ENCODE measurements at places on chromosomes 12 and 14.
A peak's percentile ranks its signal among the peaks of the same experiment; 100 is the strongest.

DNA sequence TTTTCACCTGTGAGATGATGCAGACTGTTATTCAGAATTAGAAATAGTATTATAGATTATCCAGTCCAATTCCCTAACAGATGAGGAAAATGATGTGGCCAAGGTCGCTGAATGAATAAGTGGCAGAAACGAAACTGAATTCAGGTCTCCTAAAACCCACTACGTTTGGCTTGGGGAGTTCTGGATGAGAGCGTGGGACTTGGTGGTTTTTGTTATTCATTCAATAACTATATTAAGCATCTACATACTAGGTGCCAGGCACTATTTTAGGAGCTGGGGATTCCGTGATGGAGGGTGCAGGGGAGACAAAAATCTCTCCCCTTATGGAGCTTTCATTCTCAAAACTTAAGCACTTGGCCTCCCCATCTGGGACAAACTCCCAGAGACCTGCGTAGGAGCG, 813 bp upstream of the CCDC184 start:
- DNase-seq, result no peak

- no peak for DNase-seq
These were observed 82.3 kb downstream of the RIMBP2 start for GRCh38 chr12:130633771-130634170.

DNA sequence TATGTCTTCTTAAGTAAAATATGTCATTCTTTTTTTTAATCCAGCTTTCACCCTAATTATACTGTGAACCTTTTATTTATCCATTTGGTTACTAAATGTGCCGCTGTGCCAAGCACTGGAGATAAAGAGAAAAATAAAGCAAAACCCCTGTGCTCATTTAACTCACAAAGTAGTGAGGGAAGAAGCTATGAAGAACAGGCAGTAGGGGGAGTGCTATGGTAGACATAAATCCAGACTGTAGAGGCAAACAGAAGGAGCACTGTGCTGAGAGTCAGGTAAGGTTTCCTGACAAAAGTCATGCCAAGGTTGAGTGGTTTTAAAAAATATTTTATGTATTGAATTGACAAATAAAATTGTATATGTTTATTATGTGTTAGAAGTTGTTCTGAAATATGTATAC, 188.5 kb upstream of the SYT10 start:
- DNase-seq, result no peak

DNA sequence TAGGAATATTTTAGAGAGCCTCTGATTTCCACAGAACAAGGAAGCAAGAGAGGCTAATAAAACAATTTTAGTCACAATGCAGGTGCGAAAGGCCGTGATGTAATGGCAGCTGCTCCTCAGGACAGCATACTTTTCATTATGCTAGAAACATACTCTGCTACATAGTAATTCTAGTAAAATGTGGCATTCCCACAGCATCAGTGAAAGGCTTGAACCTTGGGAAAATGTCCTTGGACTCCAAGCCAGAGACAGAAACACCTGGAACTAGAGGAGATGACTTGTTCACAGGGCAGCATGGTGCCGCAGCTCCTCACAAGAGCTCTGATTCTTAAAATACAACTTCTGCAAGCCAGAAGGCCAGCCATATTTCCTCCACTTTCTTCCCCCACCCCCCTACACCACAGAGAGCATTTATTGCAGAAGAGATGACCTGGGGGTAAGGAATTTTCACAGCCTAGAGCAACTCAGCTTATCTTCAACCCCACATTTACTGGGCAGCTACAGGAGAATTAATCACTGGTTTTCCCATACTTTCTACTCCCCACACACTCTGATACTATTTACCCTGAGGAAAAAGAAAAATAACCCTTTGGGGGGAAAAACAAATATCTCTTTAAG, 15.8 kb downstream of the ABCC9 start:
- DNase-seq, result no peak

DNA sequence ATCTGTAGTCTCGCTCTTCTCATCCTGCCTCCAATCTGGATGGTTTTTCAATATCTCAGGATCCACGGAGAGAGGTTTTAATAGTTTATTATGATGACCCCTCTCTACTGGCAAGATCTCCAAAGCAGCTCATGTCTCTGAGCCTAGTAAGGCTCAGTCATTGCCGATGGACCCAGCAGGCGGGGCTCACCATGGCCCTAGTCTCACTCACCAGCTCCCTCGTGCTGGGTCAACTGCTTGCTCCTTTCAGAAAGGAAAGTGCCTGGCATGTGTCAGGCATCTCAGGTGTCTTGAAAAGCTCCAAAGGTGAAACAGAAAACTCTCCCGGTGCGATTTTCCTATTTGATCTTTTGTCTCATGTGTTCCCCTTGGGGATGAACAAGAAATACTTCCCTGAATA, 179.0 kb downstream of the CALM1 start:
- DNase-seq, result no peak

- DNase-seq, result no peak
These were observed 133.1 kb upstream of the NUDT4 start for GRCh38 chr12:93244514-93245077.

- no peak for DNase-seq
These were observed 33.7 kb downstream of the VWF start for GRCh38 chr12:6090803-6091202.

- DNase-seq, result no peak
These were observed 284.7 kb downstream of the DUSP6 start for GRCh38 chr12:89067421-89068187.

- no peak for DNase-seq
These were observed 56.2 kb downstream of the SLC15A4 start for GRCh38 chr12:128767518-128767917.

DNA sequence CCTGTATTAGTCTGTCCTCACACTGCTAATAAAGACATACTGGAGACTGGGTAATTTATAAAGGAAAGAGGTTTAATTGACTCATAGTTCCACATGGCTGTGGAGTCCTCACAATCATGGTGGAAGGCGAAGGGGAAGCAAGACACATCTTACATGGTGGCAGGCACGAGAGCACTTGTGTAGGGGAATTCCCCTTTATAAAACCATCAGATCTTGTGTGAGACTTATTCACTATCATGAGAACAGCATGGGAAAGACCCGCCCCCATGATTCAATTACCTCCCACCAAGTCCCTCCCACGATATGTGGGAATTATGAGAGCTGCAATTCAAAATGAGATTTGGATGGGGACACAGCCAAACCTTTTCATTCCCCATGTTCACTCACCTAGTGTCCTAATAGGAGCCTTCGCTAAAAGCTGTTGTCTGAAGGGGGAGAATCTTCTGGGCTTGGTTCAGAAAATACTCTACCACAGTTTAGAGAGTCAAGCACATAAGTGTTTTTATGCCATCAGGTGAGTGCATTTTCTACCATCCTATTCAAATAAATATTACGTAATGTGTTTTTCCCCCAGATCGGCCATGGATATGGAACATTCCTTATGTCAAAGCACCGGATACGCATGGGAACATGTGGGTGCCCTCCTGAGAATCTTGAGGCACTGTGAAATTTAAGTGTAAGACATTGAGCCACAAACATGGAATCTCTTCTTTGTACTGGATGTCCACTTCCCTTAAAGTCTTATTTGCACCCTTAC, 19.1 kb upstream of the KCNK13 start:
- no peak for DNase-seq

DNA sequence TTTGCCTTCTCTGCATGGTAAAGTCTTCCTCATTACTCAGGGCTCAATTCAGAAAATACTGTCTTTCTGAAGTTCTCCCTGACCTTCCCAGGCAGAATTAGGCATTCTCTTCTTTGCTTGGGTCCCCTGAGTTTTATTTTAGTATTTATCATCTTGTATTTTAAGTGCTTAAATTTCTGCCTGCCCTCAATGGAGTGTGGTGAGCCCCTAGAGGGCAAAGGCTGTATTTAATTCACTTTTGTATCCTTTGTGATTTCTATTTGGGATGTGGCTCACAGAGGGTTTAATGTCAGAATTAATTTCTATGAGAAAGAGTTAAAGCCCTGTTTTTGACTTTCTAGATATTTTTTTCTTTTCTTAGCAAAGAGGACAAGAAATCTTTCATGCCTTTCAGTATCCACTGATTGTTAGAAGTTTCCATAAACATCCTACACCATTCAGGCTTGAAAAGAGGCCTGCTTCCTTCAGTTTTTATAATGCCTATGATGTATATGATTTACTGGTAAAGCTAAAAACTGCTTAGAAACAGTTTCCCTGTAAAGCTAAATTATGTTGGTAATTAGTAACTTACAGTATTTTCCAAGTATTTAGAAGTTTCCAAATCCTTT, 55.6 kb upstream of the PTPRB start:
- DNase-seq, result peak; percentile 35

GRCh38 chr12:75754141-75754540, 242.7 kb upstream of the KRR1 start:
- no peak for DNase-seq
